Activated CD4-positive, alpha-beta memory T cell treated with anti-CD3 and anti-CD28 coated beads for 36 hours (primary cell): ENCODE measurements at places on chromosomes 1 and 21. TPM values are rescaled to one million over a fixed set of nuclear protein-coding genes. Genes with fewer than 3 reads are reported as not detected.

DNA sequence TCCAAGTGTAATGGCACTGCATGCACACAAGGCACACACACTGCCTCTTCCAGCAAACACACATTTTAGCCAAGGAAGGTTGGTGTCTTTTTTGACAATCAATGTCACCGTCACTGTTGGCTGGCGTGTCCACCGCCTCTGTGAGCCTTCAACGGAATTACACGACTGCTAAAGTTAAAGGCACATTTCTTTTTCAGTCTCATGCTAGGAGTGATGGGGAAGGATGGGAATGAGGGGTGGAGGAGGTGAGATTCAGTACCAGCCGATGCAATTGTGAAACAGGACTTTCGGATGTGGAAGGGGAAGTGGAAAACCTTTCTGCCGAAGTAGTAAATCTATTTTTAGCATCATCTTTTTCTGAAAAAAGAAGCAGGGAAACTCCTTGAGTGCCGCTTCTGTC, 1.4 kb downstream of the ELAVL4 start:
- DNase-seq = no peak

DNA sequence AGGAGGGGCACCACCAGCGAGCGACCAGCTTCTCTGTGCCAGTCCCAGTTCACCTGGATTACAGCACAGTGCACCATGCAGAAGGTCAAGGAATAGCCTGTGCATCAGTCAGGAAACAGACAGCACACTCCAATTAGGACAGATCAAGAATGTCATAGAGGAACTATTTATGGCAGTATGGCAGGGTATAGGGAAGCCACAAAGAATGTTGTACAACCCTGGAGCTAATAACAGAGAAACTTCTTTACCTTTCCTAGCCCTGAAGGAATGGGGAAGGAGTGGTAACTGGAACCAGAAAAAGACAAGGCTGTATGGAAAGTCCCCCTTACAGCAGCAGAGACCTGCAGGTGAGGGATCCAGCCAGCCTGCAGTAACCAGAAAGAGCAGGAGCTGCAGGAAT, 87.8 kb upstream of the USP24 start:
- DNase-seq = no peak

DNA sequence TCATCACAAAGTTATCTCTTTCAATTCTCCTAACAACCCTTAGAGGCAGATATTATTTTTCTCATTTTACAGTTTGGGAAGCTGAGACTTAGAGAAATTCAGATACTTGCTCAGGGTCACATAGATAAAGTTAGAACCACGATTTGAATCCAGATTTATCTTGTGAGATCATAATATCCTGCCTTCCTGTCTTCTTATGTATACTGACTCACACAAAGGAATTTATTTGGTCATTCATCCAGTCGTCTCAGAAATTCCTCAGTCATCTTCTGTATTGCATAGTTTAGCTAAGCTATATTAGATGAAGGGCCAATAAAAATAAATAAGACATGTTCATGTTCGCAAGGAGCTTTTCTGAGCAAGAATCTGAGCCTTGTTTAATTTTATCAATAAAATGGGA, 35.8 kb upstream of the RUNX1 start:
- DNase-seq = no peak

GRCh38 chr21:35578347-35578782, 482.0 kb downstream of the SETD4 start:
- no peak for DNase-seq

- DNase-seq = no peak
These were observed 125.9 kb upstream of the EDN2 start for GRCh38 chr1:41610361-41610760.

- no peak for DNase-seq
These were observed 28.3 kb downstream of the TLCD4 start for GRCh38 chr1:95145493-95145892.

DNA sequence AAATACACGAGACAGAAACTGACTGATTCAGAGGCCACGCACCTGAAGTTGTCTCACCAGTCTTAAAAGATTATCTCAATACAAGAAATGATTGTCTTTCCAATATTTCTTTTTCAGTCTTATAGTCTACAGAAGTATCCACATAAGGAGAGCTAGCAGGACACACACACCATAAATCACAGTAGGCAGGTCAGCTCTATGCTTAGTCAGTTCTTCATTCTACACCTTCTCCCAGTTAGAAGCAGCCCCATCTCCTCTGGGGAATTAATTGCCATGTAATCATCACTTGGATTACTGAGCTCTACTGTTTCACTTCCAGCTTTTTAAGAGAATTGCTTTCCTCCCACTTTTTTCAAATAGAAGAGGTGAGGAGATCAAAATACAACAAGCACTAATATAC, 59.6 kb downstream of the SMYD3 start:
- DNase-seq = no peak

GRCh38 chr1:159055181-159055641, 21.4 kb downstream of the AIM2 start:
- no peak for DNase-seq

The GNAT2 gene
- 0.29 TPM for total RNA-seq
